ENCODE measurements at places on chromosomes 1 and 21.

GRCh38 chr1:50111503-50111902, 2.8 kb downstream of the ELAVL4 start:
- no peak for DNase-seq

- DNase-seq: no peak
Measured at GRCh38 chr1:61343734-61344420, 261.5 kb downstream of the NFIA start.

DNA sequence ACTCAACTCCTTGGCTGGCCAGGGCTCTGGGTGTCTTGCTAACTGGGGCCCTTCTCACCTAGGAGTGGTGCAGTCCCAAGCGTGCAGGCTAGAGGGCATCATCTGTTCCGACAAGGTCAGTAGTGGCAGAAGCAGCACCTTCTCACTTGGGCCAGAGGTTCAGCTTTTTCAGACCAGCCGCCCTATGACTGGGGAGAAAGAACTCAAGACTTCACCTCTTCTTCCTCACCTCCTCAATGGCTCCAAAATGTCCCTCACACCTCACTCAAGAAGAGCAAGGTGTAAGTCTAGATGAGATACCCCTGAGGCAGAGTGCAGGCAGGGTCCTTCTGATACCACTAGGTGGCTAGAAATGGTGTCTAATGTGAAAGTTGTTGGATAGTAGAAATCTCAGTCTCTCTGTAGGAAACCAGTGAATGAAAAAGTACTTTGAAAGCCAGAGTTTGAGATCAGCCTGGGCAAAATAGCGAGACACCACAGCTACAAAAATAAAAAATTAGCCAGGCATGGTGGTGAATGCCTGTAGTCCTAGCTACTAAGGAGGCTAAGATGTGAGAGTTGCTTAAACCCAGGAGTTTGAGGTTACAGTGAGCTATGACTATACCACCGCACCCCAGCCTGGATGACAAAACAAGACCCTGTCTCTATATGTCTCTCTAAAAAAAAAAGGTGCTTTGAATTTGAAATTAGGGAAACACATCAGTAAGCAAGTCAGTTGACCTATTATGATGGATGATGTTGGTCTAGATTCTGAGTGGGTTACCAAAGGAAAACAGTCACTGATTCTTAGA, 8.6 kb upstream of the IL20 start:
- no peak for DNase-seq

GRCh38 chr1:66367369-66367768, 166.6 kb upstream of the SGIP1 start:
- DNase-seq: no peak

- no peak for DNase-seq
Measured at GRCh38 chr1:178048883-178049282, 45.0 kb upstream of the RASAL2 start.
